ENCODE measurements at places on chromosomes 3 and 15. TPM values are rescaled to one million over a fixed set of nuclear protein-coding genes. Genes with fewer than 3 reads are reported as not detected.

The CIP2A gene
- 9.0 TPM for total RNA-seq

GRCh38 chr3:129345971-129346370 lies 67.3 kb downstream of the HMCES start:
- H3K27ac ChIP-seq: no peak overlapping the region
- H3K36me3 ChIP-seq: no peaks in the 10 kb centered on the region
- peaks cover 4% of the 10 kb centered on the region for H3K4me1 ChIP-seq
- no peak for DNase-seq
- H3K27me3 ChIP-seq: peaks cover 10% of the 10 kb centered on the region
- H3K4me3 ChIP-seq: no peak overlapping the region

DNA sequence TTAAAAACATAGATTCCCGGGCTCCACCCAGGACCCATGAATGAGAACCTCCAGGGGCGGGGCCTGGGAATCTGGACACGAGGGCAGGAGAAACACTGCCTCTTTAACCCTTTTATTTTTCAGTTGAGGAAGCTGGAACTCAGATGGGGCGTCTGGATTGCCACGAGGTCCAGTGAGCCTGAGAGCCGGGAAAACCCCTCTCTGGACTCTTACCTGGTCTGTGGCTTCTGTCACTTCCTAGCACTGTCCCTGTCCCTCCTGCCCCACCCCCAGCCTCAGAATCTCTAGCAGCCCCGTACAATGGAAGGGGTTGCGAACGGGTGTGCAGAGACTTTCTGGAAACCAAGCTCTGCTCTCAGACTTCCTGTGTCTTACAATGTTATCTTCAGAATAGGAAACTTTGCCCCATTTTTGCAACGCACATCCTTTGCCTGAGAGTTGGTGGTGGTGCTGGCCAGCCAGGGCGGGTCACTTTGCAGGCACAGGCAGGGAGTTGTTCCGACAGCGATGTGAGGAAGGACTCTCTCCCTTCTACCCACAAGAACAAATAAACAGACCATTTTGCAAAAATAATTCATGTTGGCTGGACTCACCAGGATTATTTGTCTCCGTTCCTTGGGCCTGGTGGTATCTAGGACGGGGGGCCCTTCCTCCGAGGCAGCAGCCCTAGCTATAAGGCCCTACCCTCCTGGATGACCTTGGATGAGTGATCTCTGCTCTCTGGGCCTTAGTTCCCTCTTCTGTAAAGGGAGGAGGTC lies 59.1 kb downstream of the SMAD6 start:
- H3K4me1 ChIP-seq: peaks cover 83% of the 10 kb centered on the region
- H3K27me3 ChIP-seq: no peaks in the 10 kb centered on the region
- H3K4me3 ChIP-seq: peak overlapping the region; percentile 20
- H3K27ac ChIP-seq: peak overlapping the region; percentile 87

DNA sequence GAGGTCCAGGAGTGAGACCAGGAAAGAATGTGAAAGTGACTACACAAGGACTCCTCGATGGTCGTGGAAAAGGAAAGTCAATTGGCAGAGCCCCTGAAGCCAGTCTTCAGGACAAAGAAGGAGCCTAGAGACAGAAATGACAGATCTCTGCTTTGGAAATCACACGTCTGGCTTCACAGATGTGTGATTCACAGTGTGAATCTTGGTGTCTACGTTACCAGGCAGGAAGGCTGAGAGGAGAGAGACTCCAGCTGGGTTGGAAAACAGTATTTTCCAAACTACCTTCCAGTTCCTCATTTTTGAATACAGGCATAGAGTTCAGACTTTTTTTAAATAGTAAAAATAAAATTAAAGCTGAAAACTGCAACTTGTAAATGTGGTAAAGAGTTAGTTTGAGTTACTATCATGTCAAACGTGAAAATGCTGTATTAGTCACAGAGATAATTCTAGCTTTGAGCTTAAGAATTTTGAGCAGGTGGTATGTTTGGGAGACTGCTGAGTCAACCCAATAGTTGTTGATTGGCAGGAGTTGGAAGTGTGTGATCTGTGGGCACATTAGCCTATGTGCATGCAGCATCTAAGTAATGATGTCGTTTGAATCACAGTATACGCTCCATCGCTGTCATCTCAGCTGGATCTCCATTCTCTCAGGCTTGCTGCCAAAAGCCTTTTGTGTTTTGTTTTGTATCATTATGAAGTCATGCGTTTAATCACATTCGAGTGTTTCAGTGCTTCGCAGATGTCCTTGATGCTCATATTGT lies 6.0 kb downstream of the CCR2 start:
- H3K4me1 ChIP-seq: no peaks in the 10 kb centered on the region
- H3K36me3 ChIP-seq: no peaks in the 10 kb centered on the region
- no peak for DNase-seq

DNA sequence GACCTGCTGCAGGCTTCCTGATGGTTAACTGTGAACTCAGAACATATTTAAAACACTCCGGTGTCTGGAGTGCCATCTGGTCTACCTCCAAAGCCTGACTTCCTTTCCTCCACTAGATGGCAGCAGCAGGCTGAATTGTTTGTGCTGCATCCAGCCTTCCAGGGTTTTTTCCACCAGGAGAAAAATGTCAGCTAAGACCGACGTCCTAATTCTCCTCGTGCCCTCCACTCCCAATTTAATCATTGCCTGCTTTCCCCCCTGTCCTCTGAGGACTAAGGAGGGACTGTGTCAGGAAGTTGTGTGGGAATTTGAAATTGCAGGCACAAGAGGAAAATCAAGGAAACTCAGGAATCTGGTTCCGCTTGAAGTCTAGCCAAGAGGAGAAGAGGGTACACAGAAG lies 165.2 kb upstream of the UMPS start:
- H3K4me1 ChIP-seq: peaks cover 11% of the 10 kb centered on the region
- H3K27me3 ChIP-seq: peaks cover 19% of the 10 kb centered on the region
- H3K27ac ChIP-seq: no peak overlapping the region
- peak; percentile 87 for DNase-seq
